ENCODE measurements at places on chromosomes 16 and 17. TPM values are rescaled to one million over a fixed set of nuclear protein-coding genes. Genes with fewer than 3 reads are reported as not detected.

STX1B gene
- total RNA-seq: 0.63 TPM

SREBF1 gene
- 135 TPM for total RNA-seq

KRT10 gene
- 10.3 TPM for total RNA-seq

PRAC1 gene
- not detected for total RNA-seq

RHBDF1 gene
- 25.6 TPM for total RNA-seq

C16orf54 gene
- not detected for total RNA-seq

FNDC8 gene
- total RNA-seq: not detected

KRTAP1-5 gene
- total RNA-seq: not detected

SYNGR2 gene
- total RNA-seq: 59.3 TPM

ZNF423 gene
- total RNA-seq: 0.98 TPM

FOXL1 gene
- 25.6 TPM for total RNA-seq

YBX2 gene
- 0.16 TPM for total RNA-seq

CNGB1 gene
- total RNA-seq: not detected
